ENCODE measurements at places on chromosomes 11 and 22.

- DNase-seq: no peak
Measured at GRCh38 chr11:87007963-87008362, 29.8 kb upstream of the TMEM135 start.

DNA sequence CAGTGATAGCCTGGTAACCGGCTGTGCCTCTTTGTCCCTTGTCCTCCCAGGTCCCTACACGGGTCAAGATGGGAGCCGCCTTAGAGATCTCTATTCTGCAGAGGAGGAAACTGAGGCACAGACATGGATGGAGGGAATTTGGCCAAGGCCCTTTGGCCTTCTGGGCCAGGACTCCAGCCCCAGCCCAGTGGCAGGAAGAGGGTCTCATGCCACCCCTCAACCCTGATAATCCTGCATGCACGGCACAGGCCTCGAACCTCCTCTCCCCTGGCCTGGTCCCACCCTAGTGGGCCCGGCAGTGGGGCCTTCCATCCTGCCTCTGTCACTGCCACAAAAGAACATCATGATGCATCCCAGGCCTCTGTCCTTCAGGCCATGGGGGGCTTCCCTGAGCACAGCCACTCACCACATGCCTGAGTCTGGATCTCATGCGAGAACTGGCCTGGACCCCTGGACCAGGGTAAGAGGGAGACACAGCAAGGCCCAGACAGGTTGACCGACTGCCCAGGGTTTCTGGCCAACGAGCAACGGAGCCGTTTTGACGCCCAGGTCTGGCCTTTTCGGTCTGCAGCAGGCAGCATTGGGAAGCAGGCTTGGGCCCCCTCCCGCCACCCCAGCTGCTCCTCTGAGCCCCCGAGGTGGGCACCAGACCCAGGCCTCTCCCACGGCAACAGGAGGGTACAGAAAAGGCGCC lies 6.5 kb downstream of the LINC01488 start:
- DNase-seq: no peak

GRCh38 chr22:24420977-24421343 lies 6.4 kb upstream of the ADORA2A start:
- no peak for DNase-seq

DNA sequence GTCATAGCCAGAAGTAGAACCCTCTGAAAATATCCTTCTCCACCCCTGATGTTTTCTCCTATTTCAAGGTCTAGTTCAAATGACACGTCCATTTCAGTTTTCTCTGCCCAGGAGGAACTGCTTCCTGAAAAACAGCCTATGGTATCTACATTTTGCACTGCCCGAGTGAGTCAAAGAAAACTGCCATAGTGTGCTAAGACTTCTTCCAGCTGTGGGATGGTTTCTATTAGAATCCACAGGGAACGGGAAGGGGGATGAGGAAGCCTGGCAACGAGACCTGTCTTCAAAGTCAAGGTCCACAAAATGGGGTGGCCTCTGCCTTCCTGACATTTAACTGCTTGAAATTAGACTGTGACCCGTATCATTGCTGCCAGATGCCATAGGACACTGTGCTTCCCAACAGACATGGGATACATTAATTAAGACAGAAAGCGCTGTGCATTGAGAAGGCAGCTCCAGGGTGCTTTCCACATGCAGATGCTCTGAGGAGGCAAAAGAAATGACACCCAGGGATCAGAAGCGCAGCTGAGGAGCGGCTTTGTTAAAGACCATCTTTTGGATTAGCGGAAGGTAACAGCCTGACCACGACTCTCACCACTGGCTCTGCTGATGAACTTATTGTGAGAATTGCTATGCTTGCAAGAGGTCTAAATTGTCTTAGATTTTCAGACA lies 39.4 kb upstream of the NUP50 start:
- DNase-seq: no peak

DNA sequence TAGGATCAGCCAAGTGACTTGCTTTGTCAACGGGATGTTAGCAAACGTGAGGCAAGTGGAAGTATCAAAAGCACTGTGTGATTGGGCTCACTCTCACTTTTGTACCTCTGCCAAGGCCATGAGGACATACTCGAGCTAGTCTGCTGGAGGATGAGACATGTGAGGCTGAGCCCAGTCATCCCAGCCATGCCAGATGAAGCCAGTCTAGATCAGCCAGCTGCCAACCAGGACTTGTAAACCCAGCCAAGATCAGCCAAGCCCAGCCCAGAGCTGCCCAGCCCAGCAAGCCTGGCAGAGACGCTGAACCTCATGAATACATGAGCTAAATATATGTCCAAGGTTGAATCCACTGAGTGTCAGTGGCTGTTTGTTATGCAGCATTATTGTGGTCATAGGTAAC lies 369.7 kb downstream of the MN1 start:
- DNase-seq: no peak

DNA sequence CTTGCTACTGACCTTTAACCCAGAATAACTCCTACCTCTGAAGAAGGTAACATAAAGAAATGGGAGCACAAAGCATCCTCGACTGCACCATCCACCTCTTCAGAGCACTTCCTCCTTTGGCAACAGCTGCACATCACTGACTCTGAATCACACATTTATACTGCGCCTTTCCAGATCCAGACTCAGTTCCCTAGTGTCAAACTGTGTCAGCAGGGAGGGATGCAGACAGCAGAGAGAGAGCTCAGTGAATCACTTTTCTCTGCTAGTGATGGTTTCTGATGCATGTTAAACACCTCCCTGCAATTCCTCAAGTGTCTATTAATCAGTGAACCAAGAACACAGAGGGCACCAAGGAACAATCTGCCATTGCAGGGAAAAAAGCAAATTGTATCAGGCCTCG lies 118.9 kb downstream of the PLEKHA7 start:
- no peak for DNase-seq

DNA sequence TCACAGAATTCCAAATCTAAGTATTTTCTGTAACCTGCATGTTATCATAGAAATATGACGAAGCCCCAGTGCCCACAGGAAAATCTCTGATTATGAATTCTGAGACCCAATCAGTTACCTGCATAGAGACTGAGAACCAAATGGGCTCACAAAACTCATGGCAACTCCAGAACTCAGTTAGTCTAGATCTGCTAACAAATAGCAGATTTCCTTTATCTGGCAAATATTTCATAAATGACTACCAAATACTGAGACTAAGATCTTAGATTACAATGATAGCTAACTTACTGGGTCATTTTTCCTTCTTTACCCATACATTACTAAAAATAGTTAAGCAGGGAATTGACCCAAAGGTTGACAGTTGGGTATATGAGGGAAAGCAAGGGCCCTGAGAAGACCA lies 228.1 kb upstream of the FAT3 start:
- no peak for DNase-seq

GRCh38 chr22:31899669-31900068 lies 44.7 kb upstream of the YWHAH start:
- DNase-seq: no peak

GRCh38 chr11:95262994-95263765 lies 32.2 kb upstream of the SESN3 start:
- no peak for DNase-seq

- no peak for DNase-seq
Measured at GRCh38 chr11:29562183-29562582, 454.6 kb downstream of the KCNA4 start.

GRCh38 chr11:12174477-12175143 lies 64.2 kb downstream of the MICAL2 start:
- DNase-seq: no peak

GRCh38 chr11:106983261-106983660 lies 35.0 kb downstream of the GUCY1A2 start:
- no peak for DNase-seq

- DNase-seq: no peak
Measured at GRCh38 chr11:113850188-113850587, 25.2 kb downstream of the USP28 start.

- no peak for DNase-seq
Measured at GRCh38 chr22:19843107-19843856, 11.4 kb downstream of the GNB1L start.

GRCh38 chr11:47552056-47552565 lies 821 bp downstream of the CELF1 start:
- no peak for DNase-seq

GRCh38 chr11:19060629-19061028 lies at the start of gene MRGPRX2:
TSS of gene MRGPRX2 (minus strand) at chr11:19060717. CDS start at chr11:19056402, 4,315 bp downstream.
- DNase-seq: no peak

DNA sequence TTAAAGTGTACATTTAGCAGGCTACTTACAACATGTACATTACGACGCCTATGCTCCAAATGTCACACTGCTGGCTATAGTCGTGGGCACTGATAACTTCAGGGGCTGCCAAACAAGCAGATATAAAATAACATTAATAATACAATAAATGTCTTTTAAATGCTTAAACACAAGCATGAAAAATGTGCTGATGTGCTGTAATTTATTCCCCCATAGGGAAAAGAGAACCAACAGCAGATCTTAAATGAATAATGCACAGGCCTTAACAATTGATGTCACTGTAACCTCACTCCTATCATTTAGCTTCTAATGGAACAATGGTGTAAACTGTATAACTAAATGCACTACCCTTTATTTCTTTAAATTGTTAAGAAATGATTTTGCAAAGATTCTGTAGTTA lies 153.4 kb downstream of the STK33 start:
- no peak for DNase-seq

GRCh38 chr22:25482091-25482760 lies 82.2 kb upstream of the GRK3 start:
- DNase-seq: no peak

DNA sequence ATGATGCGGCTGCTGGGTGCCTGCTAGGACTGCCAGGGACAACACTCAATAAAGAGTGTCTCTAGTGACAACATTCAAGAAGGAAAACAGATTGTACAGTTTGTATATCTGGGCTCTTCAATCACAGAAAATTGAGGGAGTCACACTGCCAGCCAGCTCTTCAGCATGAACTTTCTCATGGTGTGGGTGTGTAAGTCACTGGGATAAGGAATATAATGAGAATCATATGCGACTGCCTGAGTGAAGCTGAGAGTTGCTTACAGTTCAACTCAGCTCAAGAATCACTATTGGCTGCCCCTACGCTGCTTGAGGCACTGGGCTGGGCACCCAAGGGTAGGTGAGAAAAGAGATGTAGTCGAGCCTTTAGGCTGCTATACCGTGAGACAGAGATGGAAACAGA lies 328.1 kb upstream of the PITPNB start:
- no peak for DNase-seq

- no peak for DNase-seq
Measured at GRCh38 chr22:22711532-22711913, 67.1 kb downstream of the GGTLC2 start.

DNA sequence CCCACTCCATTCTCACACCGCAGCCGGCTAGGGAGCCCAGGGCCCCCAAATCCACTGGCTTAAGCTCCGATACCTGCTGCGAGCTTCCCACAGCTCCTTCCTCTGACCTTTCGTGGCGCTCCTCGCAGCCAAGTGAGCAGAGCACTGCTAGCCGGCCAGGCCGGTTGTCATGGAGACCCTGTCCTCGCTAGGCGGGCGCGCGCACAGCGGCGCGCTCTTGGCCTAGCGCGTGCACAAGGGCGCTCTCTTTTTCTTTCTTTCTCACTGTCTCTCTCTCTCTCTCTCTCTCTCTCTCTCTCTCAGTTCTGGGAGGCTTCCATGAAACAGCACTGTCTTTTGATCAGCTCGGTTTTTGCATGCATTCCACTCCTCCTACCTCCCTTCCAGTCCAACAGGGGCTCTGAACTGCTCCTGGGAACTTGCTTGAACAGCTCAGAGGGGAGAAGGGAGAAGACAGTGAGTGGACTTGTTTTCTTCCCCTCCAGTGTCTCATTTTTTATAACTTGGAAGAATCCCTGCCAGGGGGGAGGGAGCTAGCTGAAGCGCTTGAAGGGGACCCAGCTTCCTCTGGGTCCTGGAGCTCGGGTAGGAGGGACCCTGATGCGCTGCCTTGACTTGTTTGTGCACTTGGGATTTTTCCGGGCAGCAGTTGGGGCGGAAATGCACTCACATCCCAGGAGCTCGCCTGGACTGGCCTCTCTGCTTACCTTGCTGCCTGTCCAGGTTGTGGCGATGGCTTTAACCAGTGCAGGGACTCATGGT lies 100.3 kb upstream of the AKIP1 start:
- peak; percentile 26 for DNase-seq

DNA sequence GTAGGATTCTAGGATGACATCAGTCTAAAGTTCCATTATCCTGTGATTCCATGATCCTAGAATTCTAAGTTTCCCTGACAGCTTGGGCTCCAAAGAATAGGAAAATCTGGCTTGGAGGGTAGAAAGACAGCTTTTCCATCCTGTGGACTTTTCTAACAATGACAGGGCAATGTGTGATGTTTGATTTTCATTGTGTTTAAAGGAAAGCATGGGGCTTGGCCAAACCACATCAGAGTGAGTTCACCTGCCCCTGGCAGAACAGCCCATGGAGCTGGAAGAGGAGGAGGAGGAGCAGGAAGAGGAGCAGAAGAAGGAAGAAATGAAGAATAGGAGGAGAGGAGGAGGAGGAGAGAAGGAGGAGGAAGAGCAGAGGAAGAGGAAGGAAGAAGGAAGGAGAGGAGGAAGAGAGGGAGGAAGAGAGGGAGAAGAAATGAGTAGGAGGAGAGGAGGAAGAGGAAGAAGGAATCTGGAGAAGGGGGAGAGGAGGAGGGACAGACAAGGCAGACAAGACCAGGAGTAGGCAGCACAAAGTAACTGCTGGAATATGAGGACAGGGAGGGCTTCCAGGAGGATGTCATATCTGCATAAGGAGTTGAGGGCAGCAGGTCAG lies 53.1 kb upstream of the WNT11 start:
- no peak for DNase-seq

DNA sequence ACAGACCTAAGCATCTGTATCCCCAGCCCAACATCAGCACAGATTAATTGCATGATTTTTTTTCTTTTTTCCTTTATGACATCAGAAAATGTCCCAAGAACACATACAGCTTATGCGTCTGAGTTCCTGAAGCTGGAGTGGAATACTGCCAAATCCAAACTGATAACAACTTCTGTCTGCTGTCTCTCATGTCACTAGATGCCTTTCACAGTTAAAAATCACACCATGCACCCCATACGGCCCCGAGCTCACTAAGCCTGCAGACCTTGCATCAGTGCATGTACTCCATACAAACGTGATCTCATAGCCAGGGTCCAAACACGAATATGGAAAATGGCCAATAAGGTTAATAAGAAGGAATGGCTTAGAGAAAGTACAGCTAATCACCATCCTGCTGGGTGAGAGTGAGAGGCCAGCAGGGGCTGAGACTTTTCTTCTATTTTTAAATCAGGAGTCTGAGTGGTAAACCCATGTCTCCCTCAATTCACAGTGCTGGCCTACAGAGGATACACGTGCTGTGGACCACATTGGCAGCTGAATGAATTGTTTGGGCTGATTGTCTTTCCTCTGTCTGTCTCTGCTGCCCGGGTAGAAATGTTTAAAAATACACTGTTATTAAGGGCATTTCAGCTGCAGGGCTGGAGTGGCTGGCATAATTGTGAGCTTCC lies 350.6 kb upstream of the RAG2 start:
- no peak for DNase-seq
